ENCODE measurements at places on chromosomes 1 and 21.

- no peak for DNase-seq
Observed at GRCh38 chr1:55234016-55234415, 18.9 kb upstream of the USP24 start.

- DNase-seq: no peak
Observed at GRCh38 chr1:40451238-40451585, 936 bp downstream of the ZFP69B start.

GRCh38 chr1:33360367-33360766, 39.5 kb upstream of the A3GALT2 start:
- DNase-seq: no peak

GRCh38 chr1:43302201-43302600, 1.4 kb downstream of the TIE1 start:
- no peak for DNase-seq

GRCh38 chr21:45854690-45855247, 126.8 kb upstream of the COL6A1 start:
- DNase-seq: no peak

Measured in stimulated activated CD4-positive, alpha-beta T cell treated with anti-CD3 and anti-CD28 coated beads, Interleukin-1b, Interleukin-23, amount 100 ng/mL, for 24 hours (primary cell).